ENCODE measurements at places on chromosomes 6 and 20.

GRCh38 chr6:10098756-10099528 lies 315.9 kb downstream of the TFAP2A start:
- DNase-seq: no peak

DNA sequence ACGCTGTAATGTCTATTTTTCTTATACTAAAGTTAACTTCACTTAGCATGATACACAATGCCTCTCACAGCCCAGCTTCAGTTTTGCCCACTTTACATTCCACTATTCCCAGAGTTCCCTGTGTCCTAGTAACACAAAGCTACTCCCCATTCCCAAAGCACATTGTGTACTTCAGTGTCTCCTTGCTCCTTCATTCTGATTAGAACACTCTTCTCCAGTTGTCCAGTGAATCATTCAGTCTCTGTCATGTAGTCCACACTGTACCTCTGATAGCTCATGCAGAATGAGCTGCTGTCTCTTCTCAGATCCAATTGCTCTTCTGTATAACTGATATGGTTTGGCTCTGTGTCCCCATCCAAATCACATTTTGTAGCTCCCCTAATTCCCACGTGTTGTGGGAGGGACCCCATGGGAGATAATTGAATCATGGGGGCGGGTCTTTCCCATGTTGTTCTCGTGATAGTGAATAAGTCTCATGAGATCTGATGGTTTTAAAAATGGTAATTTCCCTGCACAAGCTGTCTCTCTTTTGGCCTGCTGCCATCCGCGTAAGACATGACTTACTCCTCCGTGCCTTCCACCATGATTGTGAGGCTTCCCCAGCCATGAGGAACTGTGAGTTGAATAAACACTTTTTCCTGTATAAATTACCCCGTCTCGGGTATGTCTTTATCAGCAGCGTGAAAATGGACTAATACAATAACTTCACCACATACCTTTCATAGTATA lies 2.1 kb upstream of the TMX4 start:
- DNase-seq: no peak

GRCh38 chr6:16324184-16324583 lies 85.8 kb downstream of the GMPR start:
- DNase-seq: no peak

DNA sequence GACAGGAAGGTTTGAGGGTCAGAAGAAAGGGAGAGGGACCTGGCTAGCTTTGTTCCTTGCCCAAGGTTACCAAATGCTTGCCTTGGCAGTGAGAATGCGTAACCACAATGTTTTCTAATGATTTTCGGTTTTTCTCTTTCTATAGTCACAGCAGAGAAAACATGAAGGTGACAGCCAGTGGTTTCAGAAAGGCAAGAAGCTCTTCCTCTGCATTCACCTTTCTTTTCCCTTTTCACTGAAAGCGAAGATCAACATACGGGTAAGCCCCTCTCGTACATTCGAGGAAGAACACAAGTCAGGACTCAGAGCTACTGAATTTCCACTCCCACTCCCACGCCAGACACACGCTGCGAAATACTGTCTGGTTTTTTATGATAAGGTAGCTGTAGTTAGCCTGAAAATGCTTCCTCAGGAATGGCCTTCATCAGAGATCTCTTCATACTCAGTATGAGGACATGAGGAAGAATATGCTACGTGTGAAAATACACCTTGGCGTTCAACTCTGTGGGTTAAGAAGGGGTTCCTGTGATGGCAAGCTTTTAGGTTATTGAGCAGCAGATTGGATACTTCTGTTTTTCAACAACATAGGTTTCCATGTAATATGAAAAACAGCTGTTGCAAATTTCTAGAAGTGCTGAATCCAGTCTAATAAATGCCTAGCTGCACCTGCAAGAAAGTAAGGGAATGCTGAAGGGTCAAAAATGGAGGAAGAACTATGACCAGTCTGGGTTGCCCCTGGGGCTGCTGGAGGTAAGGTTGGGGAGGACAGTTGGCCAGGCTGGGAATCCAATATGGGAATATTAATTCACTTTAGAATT lies 7.4 kb upstream of the CD83 start:
- no peak for DNase-seq

DNA sequence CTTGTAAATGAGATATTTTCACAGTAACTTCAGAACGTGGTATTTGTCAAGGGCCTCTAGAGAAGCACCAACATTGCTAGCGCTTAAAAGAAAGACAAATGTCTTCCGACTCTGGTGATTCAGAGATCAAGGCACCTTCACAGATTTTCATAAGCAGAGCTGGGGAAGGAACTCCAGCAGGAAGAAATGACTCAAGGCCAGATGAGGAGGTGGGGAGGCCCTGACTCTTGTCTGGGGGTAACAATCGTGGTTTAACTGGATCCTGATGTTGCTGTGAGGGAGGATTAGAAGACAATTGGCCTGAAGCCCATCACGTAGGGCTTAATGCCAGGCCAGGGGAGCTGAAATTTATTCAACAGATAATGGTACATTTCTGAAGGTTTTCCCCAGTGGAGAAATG lies 122.9 kb upstream of the QKI start:
- no peak for DNase-seq

DNA sequence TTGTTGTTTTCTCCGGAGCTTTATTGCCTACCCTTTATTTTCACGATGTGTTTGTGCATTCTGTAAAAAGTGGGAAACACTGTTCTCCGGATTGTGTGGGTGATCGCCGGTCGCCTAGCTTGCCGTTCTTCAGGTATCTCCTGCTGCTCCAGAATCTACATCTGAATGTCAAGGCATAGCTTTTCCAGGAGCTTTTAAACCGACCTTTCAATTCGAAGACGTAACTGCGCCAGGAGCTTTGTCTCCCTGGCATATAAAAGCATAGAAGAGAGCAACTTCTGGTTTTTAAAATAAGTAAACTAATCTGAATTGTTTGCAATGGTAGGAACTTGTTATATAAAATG lies 96.0 kb downstream of the HFE start:
- DNase-seq: no peak
